Hematopoietic multipotent progenitor cell treated with erythropoietin and hydrocortisone succinate and interleukin-3 and kit ligand, for 8 days (in vitro differentiated cells): ENCODE measurements at places on chromosomes 16 and 17.

- DNase-seq: peak; percentile 66
Observed at GRCh38 chr17:40560592-40561293, 4.5 kb downstream of the CCR7 start.

- no peak for DNase-seq
Observed at GRCh38 chr16:22844416-22844815, 30.5 kb downstream of the HS3ST2 start.

DNA sequence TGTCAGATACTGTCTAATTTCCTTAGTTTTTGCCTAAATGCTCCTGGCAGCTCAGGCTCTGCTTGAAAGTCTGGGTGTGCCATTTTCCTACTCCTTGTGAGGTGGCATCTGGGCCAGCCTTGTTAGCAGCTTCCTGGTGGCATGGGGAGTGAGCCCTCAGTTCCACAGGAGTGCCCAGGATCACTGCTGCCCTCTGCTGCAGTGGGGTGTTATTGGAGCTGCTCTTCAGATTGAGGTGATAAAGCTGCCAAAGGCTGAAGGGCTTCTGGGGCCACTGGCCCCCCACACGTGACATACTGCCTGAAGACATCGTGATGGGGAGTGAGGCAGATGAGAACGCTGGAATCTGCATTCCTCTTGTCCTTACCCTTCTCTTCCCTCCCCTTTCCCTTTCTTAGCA, 27.4 kb downstream of the CEP95 start:
- peak; percentile 35 for DNase-seq

DNA sequence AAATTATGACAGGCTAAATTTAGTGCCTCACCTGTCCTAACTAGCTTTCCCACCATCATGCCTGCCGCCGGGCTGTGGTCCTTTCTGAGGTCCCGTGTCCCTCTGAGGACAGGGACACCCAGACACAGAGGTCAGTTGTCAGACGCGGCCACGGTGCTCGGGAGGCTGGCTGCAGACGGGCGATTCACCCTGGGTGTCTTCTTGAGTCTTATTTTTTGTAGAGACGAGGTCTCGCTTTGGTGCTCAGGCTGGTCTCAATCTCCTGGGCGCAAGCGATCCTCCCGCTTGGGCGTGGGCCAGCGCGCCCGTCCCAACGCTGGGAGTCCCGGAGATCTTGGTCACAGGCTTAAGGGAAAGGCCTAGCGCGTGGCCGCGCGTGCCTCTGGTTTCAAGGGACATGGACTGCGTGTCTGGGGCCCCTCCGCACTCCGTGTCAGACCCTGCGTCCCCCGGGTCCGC, 797 bp upstream of the RAB11FIP3 start:
- peak; percentile 66 for DNase-seq

GRCh38 chr17:71480099-71480498, 640.7 kb upstream of the SOX9 start:
- no peak for DNase-seq

DNA sequence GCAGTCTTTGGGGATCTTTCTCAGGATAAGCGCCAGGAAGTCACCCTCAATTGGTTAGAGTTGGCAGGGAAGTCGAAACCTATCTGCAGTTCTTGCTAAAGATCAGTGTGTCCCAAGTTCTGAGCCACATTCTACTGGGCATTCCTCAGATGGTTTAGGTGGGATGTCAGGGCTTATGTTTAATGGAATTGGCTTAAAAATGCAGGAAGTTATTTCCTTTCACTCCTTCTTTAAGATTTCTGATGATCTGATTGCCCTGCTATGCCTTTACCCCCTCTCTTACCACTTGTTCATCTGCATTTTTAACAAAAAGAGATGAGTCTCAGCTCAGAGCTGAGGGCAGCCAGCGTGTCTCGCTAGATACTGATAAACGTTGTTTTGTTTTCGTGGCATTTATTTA, 30.8 kb downstream of the FOXL1 start:
- DNase-seq: no peak

DNA sequence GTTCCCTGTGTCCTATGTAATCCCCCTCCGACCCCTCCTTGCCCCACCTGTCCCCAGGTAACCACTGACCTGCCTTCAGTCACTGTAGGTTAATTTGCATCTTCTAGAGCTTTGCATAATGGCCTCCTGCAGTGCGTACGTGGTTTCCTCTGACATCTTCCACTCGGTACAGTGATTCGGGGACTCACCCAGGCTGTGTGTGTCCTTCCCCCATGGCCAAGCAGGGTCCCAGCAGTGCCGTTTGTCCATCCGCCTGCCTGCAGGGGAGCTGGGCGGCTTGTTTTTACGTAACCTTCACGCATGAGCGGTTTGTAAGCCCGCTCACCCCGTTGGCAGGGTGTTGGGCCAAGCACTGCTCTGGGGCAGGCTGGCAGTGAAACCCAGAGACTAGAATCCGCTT, 7.9 kb downstream of the MAPK8IP3 start:
- no peak for DNase-seq

- no peak for DNase-seq
Observed at GRCh38 chr16:87897521-87898505, 28.5 kb upstream of the SLC7A5 start.

- no peak for DNase-seq
Observed at GRCh38 chr17:68013385-68013784, 17.1 kb upstream of the C17orf58 start.

GRCh38 chr17:73940511-73940910, 263.0 kb upstream of the RPL38 start:
- no peak for DNase-seq

GRCh38 chr16:68660359-68660795, 15.3 kb downstream of the CDH3 start:
- DNase-seq: no peak

DNA sequence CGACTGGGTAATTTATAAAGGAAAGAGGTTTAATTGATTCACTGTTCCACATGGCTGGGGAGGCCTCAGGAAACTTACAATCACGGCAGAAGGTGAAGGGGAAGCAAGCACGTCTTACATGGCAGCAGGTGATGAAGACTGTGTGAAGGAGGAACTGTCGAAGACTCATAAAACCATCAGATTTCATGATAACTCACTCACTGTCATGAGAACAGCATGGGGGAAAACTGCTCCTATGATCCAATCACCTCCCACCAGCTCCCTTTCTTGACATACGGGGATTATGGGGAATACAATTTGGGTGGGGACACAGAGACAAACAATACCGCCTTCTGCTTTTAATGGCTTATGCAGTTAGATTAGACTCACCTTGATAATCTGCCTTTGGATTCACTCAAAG, 19.4 kb upstream of the IRF8 start:
- no peak for DNase-seq
